Neural crest cell (in vitro differentiated cells): ENCODE measurements at places on chromosomes 16 and 17. TPM values are rescaled to one million over a fixed set of nuclear protein-coding genes. Genes with fewer than 3 reads are reported as not detected.
A peak's percentile ranks its signal among the peaks of the same experiment; 100 is the strongest.

Gene GLTPD2
- total RNA-seq, result not detected in 2 replicates

Gene RAP1GAP2
- total RNA-seq, result 0.84 and 1.0 TPM in 2 replicates

DNA sequence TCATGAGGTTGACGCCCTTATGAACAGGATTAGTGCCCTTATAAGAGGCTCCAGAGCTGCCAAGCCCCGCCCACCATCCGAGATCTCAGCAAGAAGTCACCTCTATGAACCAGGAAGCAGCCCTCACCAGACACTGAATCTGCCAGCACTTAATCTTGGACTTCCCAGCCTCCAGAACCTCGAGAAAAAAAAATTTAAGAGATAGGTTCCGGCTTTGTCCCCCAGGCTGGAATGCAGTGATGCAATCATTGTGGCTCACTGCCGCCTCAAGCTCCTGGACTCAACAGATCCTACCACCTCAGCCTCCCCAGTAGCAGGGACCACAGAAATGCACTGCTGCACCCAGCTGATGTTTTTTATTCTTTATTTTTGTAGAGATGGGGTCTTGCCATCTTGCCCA is 22.5 kb upstream of the ADCY9 start:
- no peak for DNase-seq

DNA sequence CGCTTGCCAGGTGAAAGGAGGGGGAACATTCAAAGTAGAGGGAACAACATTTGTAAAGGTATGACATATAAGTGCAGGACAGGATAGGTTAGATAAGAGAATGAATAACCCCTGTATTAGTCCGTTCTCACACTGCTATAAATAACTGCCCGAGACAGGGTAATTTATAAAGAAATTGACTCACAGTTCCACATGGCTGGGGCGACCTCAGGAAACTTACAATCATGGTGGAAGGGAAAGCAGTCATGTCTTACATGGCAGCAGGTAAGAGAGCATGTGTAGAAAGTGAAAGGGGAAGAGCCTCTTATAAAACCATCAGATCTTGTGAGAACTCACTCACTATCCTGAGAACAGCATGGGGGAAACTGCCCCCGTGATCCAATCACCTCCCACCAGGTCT is 223.8 kb downstream of the SOX9 start:
- DNase-seq, result no peak

- no peak for DNase-seq
Measured at GRCh38 chr17:75645889-75646637, 12.8 kb downstream of the SMIM5 start.

DNA sequence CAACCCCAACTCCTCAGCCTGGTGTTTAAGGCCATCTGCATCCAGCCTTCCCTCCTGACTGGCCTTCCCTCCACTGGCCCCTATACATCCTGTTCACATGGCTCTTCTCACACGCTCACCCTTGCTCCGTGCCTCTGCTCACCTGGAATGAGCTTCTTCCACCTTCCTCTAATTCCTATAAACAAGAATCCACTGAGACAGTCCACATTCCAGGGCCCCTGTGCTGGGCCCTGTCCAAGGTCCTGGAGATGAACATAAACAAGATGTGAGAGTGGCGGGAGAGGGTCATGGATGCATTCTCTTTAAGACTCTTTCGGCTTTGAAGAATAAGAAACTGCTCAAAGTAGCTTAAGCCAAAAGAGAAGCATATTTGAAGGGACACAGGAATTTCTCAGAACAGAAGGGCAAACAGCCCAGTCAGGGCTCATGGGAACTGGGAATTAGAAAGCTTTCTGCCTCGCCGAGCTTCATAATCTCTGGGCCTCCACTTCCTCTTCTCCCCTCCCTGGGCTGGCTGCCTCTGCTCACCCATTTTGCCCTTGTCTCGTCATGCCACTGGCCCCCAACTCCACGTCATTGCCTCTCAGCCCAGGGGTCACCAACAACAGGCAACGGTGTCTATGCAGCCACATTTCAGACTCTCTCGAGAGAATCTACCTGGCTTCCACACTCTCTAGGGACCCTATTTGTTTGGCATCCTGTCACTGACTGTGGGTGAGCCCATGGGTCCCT is 13.5 kb downstream of the SPPL2C start:
- peak; percentile 45 for DNase-seq

DNA sequence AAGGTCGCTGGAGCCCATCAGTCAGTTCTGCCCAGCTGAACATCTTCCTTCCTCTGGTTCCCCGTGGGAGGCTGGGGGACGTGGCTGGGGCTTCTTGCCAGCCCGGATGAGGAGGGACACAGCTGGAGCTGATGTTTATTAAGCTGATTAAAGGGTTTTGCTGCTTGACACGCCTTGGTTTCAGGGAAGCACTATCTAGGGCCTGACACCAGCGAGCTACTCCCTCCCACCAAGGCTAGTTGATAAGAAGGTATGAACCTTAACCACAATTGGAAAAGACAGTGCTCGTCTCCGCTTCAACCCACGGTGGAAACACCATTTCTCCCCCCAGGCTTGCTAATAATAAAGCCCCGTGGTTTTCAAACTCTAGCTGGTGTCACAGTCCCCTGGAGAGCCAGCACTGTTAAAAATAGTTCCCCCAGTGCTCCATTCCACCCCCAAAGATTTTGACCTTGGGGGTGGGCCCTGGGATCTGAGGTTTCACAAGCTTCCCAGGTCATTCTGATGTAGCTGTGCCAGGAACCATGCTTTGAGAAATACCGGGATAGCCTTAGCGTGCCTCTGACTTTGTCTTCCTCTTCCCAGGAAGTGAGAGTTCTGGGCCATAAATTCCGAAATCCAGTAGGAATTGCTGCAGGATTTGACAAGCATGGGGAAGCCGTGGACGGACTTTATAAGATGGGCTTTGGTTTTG is 5.5 kb downstream of the DHODH start:
- no peak for DNase-seq

DNA sequence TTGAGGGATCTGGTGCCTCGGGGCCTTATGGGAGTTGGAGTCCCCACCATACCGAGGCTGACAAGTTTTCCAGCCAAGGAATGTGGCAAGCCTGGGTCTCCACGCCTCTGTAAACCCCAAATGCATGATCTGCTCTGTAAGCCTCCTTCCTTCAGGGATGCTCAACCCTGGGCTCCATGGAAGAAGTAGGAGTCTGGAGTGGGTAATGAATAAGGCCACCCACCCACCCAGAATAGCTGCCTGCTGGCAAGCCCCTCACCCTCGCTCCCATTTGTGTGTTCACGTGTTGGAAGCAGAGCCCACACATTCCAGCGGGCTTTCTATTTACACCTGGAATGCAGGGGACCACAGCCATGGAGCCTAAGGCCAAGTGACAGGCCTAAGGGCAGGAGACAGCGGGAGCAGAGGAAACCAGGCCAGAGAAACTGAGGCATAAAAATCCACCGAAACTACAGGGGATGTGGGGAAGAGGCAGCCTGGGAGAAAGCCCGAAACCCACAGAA is 4.4 kb downstream of the DLG4 start:
- DNase-seq, result no peak

Gene TPSG1
- not detected in 2 replicates for total RNA-seq

DNA sequence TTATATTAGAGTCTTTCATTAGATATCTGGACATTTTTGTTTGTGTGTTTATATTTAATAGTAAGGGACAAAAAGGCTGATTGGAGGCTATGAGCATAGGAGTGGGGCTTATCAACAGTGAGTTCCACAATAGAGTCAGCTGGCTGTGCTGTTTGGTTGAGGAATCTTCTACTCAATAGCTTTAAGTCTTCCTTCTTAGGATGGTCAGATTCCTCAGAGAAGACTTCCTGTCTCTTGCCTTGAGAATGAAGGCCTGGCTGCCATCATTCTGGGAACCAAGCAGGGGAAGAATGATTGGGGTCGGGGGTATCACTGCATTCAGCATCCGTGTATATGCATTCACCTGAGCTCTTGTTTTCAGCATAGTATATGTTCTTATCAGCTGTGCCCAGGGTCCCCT is 31.9 kb upstream of the ABCC11 start:
- DNase-seq, result no peak

DNA sequence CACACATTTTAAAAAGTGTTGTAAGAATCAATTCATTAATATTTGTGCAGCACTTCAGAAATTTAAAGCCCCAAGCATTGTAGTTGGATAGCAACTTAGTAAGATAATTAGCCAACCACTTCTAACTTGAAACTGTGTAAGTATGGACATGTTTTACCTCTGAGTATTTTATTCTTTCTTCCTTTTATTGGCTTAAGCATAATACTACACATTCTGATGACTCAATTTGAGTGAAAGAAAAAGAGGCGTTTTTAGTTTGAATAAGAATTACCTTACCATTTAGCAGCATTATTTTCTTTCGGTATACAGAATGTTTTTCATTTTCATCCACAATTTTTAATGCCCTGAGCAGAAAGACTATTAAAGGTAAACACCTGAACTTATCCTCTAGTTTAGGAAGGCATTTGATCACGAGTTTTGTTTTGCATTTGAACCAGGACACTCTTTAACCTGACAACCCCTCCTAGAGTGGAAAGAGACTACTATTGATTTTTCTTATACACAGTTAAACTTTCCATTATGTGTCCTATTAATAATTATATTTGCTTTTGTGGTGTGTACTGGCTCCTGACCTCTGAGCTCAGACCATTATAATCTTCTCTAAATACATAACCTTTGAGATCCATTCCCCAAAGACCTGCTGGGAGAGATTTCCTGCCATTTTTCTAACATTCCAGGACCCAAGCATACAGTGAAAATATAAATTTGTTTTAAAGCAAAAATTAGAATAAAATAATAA is 9.2 kb downstream of the NACA2 start:
- DNase-seq, result no peak

Gene BRICD5
- 31.2 and 32.0 TPM in 2 replicates for total RNA-seq

GRCh38 chr16:68948230-68948910 is 105.0 kb downstream of the TANGO6 start:
- no peak for DNase-seq

- DNase-seq, result no peak
Measured at GRCh38 chr17:48610282-48611211, at the start of gene HOXB7. Gene HOXB7 (minus strand): TSS chr17:48611017. CDS start chr17:48610918, 99 bp downstream.

- no peak for DNase-seq
Measured at GRCh38 chr17:10842658-10843057, 4.8 kb upstream of the PIRT start.

GRCh38 chr16:7343243-7343642 is 10.6 kb downstream of the RBFOX1 start:
- no peak for DNase-seq

Gene TBC1D3E
- total RNA-seq, result not detected in 2 replicates

DNA sequence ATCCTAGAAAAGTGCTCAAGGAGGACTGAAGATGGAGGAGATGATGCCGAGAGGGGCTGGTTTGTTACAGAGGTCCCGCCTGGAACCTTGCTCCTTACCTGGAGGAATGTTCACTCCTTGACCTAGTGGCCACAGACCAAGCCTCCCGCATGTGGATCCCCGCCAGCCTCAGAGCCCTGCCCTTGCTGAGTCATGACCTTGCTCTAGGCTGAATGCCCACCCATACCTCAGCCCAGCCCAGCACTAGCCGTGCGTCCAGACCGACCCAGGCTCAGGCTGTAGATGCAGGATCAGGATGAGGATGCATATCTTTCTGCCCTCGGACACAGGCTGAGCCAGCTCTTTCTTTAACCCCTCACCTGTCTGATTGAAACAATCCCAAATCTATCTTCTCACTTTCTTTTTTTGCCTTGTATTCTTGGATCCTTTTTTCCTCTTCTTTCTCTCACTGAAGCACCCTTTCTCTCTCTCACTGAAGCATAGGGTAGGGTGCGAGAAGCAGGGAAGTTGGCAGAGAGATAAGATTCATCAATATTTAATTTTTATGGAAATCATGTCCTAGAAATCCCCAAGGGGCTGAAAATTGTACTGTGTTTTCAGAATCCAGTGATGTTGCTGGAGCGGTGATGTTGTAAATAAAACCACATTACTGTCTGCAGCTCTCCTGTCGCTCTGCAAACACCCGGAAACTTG is 34.9 kb downstream of the WSCD1 start:
- DNase-seq, result no peak

GRCh38 chr16:9437115-9437514 is 345.7 kb downstream of the HAPSTR1 start:
- no peak for DNase-seq

DNA sequence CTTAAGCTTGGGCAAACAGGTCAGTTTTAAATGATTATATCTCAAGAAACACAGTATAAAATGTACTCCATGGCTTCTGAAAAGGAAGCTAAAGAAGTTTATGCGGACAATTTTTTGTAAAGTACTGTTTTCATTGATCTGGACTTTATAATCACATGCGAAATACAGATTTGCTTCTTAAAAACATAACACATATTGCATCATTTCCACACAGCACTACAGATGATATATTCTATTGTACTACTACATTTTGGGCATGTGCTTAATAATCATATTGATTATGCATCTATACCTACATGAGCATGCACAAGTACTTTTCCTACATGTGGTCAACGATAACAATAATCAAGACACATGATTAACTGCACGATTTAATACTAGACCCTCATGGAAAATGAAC is 22.5 kb downstream of the TRIM37 start:
- no peak for DNase-seq

DNA sequence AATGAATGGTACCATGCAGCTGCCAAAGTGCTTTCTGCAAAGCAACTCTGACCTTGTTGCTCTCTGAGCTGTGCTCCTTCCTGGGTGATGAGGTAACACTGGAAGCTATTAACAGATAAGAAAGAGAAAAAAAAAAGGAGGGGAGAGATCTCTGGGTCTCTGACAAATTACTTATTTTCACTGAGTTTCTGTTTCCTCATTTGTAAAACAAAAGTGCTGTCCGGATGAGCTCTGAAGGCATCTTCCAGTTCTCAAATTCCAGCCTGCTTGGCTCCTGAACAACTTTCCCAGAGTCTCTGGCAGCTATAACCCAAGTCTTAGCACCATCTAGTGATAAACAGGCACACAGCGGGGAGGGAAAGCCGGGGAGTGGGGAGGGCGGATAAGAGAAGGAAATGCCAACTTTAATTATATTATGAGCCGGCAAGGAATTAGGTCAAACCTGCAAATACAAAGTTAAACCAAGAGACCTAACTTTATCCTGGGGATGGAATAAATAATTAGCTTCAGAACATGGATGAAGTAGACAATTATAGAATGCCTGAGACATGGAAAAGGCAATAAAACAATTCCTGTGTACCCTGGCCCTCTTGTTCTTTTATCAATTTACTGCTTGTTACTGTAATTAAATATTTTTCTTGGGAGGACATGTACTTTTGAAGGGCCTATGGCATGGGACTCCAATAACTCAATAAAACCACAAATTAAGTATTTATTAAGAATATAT is 61.3 kb upstream of the KIFC3 start:
- DNase-seq, result peak; percentile 25

- peak; percentile 26 for DNase-seq
Measured at GRCh38 chr17:58630883-58631522, 60.8 kb downstream of the TEX14 start.

GRCh38 chr17:41505007-41505808 is at the start of gene KRT13:
Gene KRT13 (minus strand): TSS chr17:41505612. CDS start chr17:41505550, 62 bp downstream.
- DNase-seq, result no peak

GRCh38 chr17:58621174-58621573 is 70.7 kb downstream of the TEX14 start:
- DNase-seq, result no peak

Gene SNX11
- total RNA-seq, result 22.6 and 25.8 TPM in 2 replicates

Gene CSHL1
- total RNA-seq, result not detected in 2 replicates

- no peak for DNase-seq
Measured at GRCh38 chr17:51640108-51640622, 379.8 kb downstream of the UTP18 start.

GRCh38 chr16:47780213-47780875 is 319.2 kb downstream of the PHKB start:
- DNase-seq, result no peak
